Naive thymus-derived CD8-positive, alpha-beta T cell (primary cell): ENCODE measurements at places on chromosomes 3 and 15.

GRCh38 chr15:91289324-91289723, 189.3 kb downstream of the SV2B start:
- no peak overlapping the region for H3K4me3 ChIP-seq
- DNase-seq = no peak
- H3K27ac ChIP-seq = no peak overlapping the region
- H3K36me3 ChIP-seq = no peaks in the 10 kb centered on the region

GRCh38 chr15:70956201-70956995, 63.8 kb downstream of the LRRC49 start:
- H3K36me3 ChIP-seq = no peaks in the 10 kb centered on the region
- H3K4me3 ChIP-seq = no peak overlapping the region

GRCh38 chr3:177589911-177590381, 392.7 kb upstream of the TBL1XR1 start:
- H3K4me1 ChIP-seq = peaks cover 32% of the 10 kb centered on the region
- H3K27ac ChIP-seq = peak overlapping the region; percentile 37
- H3K4me3 ChIP-seq = no peak overlapping the region
- peaks cover 4% of the 10 kb centered on the region for H3K36me3 ChIP-seq

GRCh38 chr3:131914090-131914691, 120.6 kb downstream of the CPNE4 start:
- no peak overlapping the region for H3K27ac ChIP-seq
- DNase-seq = no peak
- no peaks in the 10 kb centered on the region for H3K36me3 ChIP-seq
- H3K27me3 ChIP-seq = peaks cover 11% of the 10 kb centered on the region
- H3K4me1 ChIP-seq = no peaks in the 10 kb centered on the region
- H3K4me3 ChIP-seq = no peak overlapping the region

GRCh38 chr3:109743981-109744380, 406.6 kb upstream of the DPPA4 start:
- peaks cover 4% of the 10 kb centered on the region for H3K36me3 ChIP-seq
- no peak overlapping the region for H3K27ac ChIP-seq
- no peaks in the 10 kb centered on the region for H3K4me1 ChIP-seq
- H3K27me3 ChIP-seq = no peaks in the 10 kb centered on the region
- no peak for DNase-seq

- H3K4me1 ChIP-seq = peaks cover 6% of the 10 kb centered on the region
- no peak overlapping the region for H3K4me3 ChIP-seq
- H3K27me3 ChIP-seq = no peaks in the 10 kb centered on the region
- H3K27ac ChIP-seq = peak overlapping the region; percentile 49
These were observed 11.1 kb upstream of the PTPN9 start for GRCh38 chr15:75590239-75590638.

DNA sequence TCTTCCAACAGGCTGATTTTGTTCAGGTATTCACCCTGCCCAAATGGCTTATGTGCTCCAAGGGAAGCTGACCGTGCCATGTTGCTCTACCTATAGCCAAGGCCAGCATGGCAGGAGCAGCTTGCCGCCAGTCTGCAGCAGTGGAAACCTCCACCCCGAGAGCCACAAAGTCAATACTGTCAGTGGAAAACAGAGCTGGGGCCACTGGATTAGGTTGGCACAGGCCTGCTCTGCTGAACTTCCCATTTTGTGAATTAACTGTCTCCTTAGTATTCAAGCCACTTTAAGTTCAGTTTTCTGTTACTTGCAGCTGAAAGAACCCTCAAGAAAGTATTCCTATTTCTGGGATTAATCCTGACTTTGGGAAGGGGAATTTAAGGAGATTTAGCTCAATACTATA, 63.8 kb upstream of the XCR1 start:
- H3K4me1 ChIP-seq = peaks cover 5% of the 10 kb centered on the region
- H3K27ac ChIP-seq = no peak overlapping the region
- DNase-seq = no peak
- H3K36me3 ChIP-seq = no peaks in the 10 kb centered on the region
- no peak overlapping the region for H3K4me3 ChIP-seq

DNA sequence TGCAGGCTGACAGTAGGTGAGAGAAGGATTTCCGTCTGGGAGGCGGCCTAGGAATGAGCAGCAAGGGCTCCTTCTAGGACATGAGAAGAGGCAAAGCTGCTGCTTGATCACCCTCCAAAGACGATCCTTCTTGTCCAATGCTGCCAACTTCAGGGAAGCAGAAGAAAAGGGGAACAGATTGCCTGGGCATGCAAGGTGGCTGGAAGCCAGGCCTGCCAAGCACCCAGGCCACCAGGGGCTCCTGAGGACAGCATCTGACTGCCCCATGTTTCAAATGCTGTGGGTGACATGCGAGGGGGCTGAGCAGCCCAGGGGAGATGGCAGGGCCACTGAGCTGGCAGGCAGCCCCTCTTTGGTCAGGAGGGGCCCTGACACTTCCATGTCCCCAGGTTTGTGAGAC, 3.3 kb upstream of the GRIP2 start:
- no peaks in the 10 kb centered on the region for H3K4me1 ChIP-seq
- H3K27ac ChIP-seq = no peak overlapping the region
- DNase-seq = no peak
- no peaks in the 10 kb centered on the region for H3K36me3 ChIP-seq
- H3K27me3 ChIP-seq = peaks cover 25% of the 10 kb centered on the region
- H3K4me3 ChIP-seq = no peak overlapping the region

DNA sequence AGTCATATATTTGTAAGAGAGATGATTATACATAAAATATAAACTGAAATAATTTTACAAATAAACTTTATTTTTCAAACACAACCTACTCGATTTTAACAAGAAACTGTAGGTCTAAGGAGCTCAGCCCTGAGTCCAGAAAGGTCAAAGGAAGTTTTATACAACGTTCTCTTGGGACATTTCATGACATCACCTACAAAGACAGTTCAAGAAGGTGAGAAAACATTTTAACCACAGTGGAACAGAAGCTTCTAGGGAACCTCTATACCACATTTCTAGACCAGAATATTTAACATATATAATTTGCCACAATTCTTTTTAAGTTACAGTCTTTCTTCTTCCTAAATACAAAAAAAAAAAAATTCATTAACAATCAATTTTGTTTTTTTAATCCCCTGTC, 40.1 kb downstream of the CBLB start:
- H3K36me3 ChIP-seq = peaks cover 22% of the 10 kb centered on the region
- H3K4me3 ChIP-seq = peak overlapping the region; percentile 45
- peak overlapping the region; percentile 70 for H3K27ac ChIP-seq
- H3K27me3 ChIP-seq = no peaks in the 10 kb centered on the region
- DNase-seq = no peak

DNA sequence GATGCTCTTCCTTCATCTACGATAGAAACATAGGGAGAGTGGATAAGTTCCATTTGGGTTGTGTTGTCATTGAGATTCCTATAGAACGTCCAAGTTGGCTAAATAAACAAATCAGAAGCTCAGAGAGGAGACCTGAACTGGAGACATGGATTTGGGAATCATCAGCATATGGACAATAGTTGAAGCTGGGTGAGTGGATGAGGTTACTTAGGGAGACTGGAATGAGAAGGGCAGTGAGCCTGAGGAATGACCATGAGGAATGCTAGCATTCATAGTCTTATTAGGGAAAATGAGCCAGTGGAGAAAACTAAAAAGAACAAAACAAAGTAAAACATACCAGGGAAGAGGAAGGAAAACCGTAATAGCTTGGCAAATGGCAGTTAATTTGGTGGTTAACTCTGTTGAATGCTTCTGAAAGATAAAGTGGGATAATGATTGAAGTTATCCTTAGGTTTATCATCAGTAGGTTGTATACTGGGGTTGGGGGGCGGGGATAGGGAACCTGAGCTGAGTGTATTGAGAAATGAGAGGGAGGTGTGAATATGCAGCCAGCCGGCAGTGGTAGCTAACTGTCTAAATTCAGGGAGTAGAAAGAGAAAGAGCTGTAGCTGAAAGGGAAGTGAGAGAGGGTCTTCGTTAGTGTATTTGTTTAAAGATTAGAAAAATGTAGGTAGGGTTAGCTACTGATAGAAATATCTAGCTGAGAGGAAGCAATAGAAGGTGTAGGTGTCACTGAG, 74.6 kb downstream of the ARHGEF26 start:
- H3K4me3 ChIP-seq = no peak overlapping the region
- no peaks in the 10 kb centered on the region for H3K36me3 ChIP-seq
- no peaks in the 10 kb centered on the region for H3K4me1 ChIP-seq
- no peak overlapping the region for H3K27ac ChIP-seq
- no peaks in the 10 kb centered on the region for H3K27me3 ChIP-seq

DNA sequence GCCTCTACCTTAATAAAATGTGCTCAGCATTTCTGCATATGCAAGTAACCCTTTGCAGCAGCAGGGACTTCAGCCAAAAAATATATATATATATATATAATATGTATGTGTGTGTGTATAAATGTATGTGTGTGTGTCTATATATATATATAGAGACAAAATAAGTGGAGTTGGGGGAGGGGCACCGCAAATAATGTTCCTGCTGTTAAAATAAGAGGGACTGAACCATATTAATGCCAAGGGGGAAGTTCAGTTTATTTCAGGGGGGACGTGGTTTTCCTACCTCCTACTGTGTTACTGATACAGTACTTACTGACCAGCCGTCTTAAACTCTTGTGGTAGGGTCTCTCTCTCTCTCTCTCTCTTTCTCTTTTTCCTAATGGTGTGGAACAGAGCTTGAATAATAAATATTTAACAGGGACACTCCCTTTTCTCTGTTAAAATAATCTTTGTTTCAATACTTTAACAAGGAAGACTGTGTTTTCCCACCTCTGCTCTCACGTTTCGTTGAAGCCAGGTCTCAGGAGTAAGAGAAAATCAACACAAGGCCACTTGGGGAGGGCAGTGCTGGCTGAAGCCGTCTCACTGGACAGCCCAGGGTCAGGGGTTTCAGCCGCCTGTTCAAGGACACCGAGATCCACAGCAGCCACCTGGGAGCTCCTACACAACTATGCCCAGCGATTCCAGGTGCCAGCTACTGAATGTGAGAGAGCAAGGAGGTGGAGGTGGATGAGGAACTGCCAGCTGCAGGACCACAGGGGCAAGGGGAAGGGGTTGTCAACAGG, 42.8 kb upstream of the ADAMTSL3 start:
- no peaks in the 10 kb centered on the region for H3K4me1 ChIP-seq
- H3K27ac ChIP-seq = no peak overlapping the region
- DNase-seq = no peak
- H3K4me3 ChIP-seq = no peak overlapping the region
- H3K27me3 ChIP-seq = peaks cover 3% of the 10 kb centered on the region

DNA sequence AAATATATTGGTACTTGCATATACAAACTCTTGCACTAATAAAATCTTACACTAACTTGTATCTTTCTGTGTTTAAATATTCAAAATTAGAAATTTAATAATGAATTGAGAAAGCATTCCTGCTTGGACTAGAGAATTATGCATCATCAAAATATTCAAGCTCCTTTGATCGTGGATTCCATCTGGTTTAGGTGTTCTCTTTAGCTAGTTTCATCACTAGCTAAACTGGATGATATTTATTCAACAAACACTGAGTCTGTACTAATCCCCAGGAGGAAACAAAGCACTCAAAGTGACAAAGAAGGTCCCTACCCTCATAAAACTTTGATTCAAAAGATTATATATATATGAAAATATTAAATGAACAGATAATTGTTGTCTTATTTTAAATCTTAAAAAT, 1360.9 kb upstream of the ALCAM start:
- DNase-seq = no peak
- H3K4me1 ChIP-seq = no peaks in the 10 kb centered on the region
- no peak overlapping the region for H3K4me3 ChIP-seq
- H3K27ac ChIP-seq = no peak overlapping the region
- no peaks in the 10 kb centered on the region for H3K36me3 ChIP-seq

DNA sequence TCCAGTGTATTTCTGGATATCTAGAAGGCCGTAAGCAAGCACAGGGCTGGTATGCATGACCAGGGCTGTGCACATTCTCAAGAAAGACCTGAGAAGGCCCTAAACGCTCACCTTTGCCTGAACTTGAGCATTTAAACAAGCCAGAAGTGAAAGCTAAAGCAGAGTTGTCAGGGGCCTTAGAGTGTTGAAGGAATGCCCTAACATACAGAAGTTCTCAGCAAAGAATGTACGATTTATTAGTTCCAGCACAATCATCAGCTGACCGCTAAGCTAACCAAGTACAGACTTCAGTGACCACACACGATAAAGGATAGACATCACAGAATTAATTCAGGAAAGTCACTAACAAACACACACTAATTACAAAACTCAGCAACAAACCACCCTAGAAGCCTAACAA, 8.7 kb downstream of the HLTF start:
- H3K4me3 ChIP-seq = no peak overlapping the region
- no peaks in the 10 kb centered on the region for H3K36me3 ChIP-seq
- H3K4me1 ChIP-seq = peaks cover 12% of the 10 kb centered on the region
- no peaks in the 10 kb centered on the region for H3K27me3 ChIP-seq
- no peak for DNase-seq

DNA sequence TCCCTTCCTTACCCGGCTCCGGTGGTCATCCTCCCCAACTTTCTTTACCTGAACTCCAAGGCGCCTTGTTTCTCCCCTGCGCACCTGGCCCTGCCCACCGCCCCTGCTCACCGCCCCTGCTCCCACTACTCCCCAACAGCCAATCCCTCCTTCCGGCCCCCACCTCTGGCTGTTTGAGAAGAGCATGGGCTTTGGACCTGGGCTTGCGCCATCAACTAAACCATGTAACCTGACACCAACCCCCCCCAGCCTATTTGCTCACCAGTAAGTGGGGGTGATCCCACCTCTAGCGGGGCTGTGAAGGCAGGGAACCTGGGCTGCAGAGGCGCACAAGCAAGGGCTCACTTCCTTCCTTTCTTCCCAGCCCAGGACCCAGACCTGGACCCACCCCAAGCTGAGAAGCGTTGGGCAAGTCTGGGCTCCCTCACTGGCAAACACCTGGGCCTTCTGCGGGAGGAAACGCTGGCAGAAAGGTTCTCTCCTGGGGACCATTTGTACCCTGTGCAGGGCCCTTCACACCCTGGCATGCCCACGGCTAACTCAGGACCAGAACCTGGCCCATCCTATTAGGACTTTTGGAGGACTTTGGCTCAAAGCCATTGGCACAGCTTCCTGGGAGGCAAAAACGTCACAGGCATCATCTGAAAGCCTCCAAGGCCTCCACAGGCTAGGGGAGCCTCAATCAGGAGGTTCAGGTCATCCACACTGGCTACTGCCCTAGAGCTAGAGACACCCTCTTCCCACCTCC, at the start of gene PLXNB1:
Gene PLXNB1, minus strand, starts transcription at position 127 of the 748 bp plus-strand sequence. CDS start 5,475 bp downstream, outside the sequence.
- H3K4me1 ChIP-seq = peaks cover 16% of the 10 kb centered on the region
- DNase-seq = no peak
- H3K36me3 ChIP-seq = peaks cover 8% of the 10 kb centered on the region
- H3K4me3 ChIP-seq = peak within 1 kb of the TSS; percentile 72
- H3K27me3 ChIP-seq = no peaks in the 10 kb centered on the region
